Nephron progenitor cell (in vitro differentiated cells): ENCODE measurements at places on chromosomes 7 and 10.

GRCh38 chr7:30698481-30698880 lies 16.2 kb upstream of the CRHR2 start:
- no peak for DNase-seq

DNA sequence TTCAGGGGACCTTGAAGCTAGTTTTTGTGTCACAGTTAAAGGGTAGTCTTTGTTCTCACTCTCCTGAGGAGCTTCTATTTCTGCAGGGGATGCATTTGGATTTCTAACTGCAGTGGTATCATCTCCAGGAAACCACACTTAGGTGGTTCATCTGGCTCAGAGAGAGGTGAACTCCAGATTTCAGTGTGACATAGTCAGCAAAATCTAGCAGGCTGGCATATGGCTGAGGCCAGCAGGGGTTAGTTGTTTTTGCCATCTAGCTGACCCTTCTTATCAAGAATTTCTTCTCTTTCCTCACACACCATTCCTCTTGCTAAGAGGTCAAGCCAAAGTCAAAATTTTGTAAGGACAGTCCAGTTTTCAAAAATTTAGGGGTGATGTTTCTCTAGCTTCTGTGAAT lies 248.2 kb downstream of the REEP3 start:
- DNase-seq: no peak

GRCh38 chr10:3260066-3260834 lies 87.7 kb upstream of the PITRM1 start:
- DNase-seq: no peak

DNA sequence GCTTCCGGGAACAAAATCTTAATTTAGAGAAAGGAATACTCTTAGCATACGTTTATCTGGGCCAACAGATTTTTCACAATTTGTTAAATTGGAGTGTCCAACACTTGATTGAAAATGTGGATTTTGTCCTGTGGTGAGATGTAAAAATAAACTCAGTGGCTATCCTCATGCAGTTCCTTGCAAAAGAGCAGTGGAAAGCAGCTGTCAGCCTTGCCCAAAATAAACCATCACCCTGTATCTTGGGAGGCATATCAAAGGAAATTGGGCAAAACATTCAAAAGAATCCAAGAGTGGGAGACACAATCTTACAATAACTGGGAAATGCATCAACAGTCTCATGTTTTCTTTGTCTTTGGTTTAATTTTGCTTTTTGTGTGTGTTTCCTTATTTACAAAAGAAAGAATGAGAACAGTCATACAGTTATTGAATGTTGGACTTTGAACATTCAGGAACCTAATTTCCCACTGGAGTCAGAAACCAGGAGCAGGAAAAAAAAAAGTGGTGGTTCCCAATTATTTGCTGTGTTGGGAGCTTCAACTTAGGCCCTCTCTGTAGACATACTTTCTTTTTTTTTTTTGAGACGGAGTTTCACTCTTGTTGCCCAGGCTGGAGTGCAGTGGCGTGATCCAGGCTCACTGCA lies 44.4 kb upstream of the DGKI start:
- no peak for DNase-seq

- peak; percentile 70 for DNase-seq
Measured at GRCh38 chr10:100730725-100731406, 14.5 kb upstream of the PAX2 start.

DNA sequence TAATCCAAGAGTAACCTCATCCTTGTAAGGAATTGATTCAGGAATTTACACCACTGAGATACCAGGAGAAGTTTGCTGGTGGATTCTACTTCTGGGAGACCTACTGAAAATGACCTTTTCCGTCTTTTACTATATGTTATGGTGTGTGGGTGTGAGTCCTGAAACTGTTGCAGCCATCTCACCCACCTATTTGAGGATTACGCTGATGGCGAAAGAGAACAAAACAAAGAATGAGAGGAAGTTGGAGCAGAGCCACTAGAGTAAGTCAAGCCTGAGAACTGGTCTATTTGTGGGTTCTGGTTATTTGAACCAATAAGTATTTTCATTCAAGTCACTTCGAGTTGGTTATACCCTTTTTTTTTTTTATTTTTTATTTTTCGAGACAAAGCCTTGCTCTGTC lies 12.7 kb upstream of the ABCC2 start:
- no peak for DNase-seq

- no peak for DNase-seq
Measured at GRCh38 chr10:43387678-43388032, 16.2 kb downstream of the FXYD4 start.

- DNase-seq: no peak
Measured at GRCh38 chr7:107684287-107684686, 23.7 kb downstream of the SLC26A4 start.

- peak; percentile 91 for DNase-seq
Measured at GRCh38 chr10:104642658-104643302, 1.7 kb downstream of the SORCS3 start.

DNA sequence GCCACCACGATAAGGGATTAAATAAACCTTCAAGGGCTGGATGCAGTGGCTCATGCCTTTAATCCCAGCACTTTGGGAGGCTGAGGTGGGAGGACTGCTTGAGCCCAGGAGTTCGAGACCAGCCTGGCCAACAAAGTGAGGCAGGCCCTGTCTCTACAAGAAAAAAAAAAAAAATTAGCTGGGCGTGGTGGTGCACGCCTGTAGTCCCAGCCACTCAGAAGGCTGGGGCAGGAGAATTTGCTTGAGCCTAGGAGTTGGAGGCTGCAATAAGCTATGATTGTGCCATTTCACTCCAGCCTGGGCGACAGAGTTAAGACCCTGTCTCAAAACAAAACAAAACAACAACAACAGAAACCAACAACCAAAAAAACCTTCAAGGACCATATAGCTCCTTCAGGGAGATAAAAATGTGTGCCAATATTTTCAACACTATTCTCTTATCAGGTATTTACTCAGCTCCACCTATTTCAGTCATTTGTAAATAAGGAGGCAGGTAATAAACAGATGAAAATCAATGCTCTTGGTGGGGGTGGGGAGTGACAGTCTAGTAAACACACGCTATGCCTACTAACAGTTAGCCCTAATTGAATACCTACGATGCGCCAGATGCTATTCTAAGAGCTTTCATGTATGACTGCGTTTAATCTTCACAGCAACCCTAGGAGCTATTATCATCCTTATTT lies 13.2 kb downstream of the BAIAP2L1 start:
- no peak for DNase-seq

DNA sequence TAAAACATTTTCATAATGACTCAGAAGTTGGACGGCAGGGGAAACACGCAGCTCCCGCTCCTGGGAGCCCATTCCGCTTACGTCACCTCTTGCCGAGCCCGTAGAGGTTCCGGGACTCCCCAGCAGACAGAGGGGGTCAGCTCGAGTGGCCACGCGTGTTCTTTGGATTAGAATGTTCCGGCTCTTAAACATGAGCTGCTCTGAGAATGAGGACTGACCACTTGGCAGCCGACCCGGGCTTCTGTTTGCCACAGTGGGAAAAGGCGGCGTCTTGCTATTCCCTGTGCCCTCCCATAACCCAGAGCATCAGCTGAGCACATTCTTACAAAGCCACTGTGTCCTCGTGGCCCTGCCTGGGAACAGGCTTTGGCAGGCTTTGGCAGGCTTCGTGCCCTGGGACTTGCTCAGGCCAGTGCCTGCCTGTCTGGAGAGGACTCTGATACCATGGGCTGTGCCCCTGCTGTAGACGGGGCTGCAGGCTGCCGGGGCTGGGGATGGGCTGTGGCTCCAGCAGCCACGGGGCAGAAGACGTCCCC lies 40.1 kb downstream of the PFKP start:
- DNase-seq: no peak

DNA sequence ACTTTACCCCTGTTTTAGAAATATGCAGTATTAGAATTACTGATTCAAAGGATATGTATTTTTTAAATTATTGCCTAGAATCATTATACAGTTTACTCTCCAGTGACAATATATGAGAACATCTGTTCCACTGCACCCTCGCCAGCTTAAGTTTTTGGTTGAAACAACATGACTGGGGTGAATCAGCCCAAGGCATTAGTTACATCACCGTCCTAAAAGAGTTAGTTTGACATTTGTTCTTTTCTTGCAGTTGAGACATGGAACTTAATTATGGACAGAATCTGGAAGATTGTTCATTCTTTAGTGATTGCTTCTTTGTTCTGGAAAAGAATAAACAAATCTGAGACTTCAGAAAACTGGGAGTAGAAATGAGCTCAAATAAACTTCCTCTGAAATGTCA lies 167.3 kb upstream of the DKK1 start:
- DNase-seq: no peak

- DNase-seq: no peak
Measured at GRCh38 chr7:107994421-107995030, 8.4 kb downstream of the LAMB1 start.

DNA sequence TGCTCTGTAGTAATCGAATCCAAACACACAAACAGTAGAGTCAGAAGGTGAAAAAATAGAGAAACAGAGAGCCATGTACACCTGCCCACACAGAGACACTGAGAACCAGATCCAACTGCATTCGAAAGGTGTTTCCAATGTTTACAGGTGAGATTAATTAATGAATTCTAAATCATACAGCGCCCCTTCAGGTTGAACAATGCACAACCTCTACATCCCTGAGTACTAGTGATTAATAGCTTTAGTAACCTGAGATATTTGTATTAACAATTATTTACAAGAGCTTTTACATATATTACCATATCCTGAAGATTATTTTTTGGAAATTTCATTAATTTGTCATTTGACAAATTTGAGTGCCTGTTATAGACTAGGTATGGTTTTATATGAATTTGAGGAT lies 7.6 kb upstream of the MRC1 start:
- DNase-seq: no peak

- DNase-seq: no peak
Measured at GRCh38 chr10:59872892-59873463, 33.4 kb downstream of the CCDC6 start.

- DNase-seq: no peak
Measured at GRCh38 chr10:80519936-80520650, 17.6 kb upstream of the SH2D4B start.

DNA sequence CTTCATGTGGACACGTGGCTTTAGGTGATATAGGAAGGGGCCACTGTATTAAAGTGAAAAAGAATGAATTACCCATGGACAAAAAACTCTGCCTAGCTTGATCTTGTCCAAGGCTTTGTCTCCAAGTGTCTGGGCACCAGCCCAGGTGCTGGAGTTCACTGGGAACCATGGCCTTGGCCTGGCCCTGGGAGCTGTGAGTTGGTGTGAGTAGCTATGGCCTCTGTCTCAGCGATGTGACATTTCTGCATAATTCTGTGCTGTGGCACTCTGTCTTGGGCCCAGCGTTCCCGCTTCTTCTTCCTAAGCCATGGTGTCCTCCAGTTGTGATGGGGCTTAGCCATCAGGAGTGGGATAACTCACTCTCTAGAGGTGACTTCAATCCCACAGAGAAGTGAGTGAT lies 119.0 kb upstream of the PPP2R2D start:
- no peak for DNase-seq

DNA sequence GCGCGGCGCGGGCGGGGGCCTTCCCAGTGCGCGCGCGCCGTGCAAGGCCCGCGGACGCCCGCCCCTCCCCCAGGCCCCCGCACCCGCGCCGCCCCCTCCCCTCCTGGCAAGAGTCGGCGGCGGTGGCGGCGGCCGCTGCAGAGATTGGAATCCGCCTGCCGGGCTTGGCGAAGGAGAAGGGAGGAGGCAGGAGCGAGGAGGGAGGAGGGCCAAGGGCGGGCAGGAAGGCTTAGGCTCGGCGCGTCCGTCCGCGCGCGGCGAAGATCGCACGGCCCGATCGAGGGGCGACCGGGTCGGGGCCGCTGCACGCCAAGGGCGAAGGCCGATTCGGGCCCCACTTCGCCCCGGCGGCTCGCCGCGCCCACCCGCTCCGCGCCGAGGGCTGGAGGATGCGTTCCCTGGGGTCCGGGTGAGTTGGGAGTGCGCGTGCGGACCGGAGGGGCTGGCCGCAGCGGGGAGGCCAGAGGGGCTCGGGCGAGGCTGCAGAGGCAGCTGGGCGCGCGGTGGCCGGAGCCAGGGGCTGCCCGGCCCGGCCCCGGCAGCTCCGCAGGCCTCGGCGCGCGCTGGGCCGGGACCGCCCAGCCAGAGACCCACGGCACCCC lies at the start of gene BMPR1A:
TSS of gene BMPR1A (plus strand) at position 109 of the 602 bp plus-strand sequence. CDS start 119,400 bp downstream, outside the sequence.
- peak; percentile 98 for DNase-seq

DNA sequence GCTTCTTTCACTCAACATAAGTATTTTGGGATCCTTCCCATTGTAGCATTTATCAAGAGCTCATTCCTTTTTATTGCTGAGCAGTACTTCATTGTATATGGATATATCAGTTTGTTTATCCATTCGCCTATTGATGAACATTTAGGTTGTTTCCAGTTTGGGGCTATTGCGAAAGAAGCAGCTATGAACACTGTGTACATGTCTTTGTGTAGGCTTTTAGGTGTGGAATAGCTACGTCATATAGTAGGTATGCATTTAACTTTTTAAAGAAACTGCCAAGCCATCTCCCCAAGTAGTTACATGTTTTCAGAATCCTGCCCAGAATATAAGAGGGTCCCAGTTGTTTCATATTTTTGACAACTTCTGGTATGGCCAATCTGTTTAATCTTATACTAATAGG lies 468.1 kb downstream of the IPMK start:
- no peak for DNase-seq

DNA sequence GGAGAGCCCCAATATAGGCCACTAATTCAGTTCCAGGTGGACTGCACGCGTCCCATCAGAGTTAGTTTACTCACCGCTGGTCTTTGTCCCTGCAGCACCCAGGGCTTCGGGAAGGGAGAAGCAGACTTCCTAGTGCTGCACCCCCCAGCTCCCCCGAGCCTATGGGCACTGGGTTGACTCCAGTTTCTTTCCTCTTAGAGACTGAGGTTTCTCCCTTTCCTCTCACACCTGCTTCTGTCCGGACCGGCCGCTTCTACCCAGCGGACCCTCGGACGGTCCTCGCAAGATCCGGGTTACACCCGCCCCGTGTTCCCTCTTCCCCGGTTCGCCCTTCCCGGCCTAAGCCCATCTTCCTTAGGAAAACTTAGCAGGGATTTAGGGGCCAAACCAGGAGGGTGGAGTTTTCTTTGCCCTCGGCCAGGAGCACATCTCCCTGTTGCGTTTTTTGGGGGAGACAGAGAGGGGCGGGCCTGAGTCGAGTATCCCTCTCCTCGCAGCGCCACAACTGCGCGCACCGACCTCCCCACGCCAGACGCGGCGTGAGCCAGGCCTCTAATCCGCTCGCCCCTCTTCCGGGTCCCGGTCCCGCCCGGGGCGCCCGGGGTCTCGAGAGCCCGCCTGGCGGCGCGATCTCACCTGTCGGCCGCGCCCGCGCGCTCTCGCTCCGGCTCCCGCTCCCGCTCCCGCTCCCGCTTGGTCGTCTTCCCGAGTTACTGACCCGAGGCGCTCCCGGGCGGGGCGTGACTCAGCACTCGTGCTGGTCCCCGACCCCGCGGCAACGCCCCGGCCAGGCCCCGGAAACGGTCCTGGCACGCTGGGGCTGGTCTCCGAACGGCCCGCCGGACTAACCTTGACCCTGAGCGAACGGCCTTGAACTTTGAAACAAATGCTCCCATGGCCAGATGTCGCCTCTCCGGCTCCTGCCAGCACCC lies at the start of gene AIFM2:
TSS of gene AIFM2 (minus strand) at position 728 of the 932 bp plus-strand sequence. CDS start 8,741 bp downstream, outside the sequence.
- DNase-seq: peak; percentile 76

DNA sequence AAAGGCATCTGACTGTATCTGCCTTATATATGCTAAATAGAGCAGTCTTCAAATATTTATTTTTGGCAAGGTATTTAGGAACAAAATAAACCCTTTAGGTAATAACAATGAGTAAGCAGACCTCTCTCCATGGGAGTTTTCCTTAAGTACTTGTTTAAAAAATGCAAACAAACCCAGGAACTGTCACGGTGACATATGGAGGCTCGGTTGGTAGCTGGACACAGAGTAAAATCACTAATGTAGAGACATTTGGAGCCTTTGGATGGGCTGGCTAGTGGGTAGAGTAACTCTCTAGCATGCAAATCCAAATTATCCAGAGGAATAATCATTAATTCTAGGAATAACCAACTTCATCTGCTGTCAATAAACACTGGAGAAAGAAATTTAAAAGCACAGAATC lies 71.6 kb upstream of the LAMB4 start:
- DNase-seq: no peak

- no peak for DNase-seq
Measured at GRCh38 chr10:966466-967235, 21.6 kb upstream of the GTPBP4 start.
